ENCODE measurements at places on chromosomes 13 and 19. TPM values are rescaled to one million over a fixed set of nuclear protein-coding genes. Genes with fewer than 3 reads are reported as not detected.

KLK2 gene
- not detected for total RNA-seq

MPND gene
- 6.9 TPM for total RNA-seq

PDE4C gene
- under 0.01 TPM for total RNA-seq

ZNF724 gene
- total RNA-seq, result 5.8 TPM

- no peak for DNase-seq
Measured at GRCh38 chr19:52391135-52391534, 6.5 kb upstream of the ZNF528 start.

DNA sequence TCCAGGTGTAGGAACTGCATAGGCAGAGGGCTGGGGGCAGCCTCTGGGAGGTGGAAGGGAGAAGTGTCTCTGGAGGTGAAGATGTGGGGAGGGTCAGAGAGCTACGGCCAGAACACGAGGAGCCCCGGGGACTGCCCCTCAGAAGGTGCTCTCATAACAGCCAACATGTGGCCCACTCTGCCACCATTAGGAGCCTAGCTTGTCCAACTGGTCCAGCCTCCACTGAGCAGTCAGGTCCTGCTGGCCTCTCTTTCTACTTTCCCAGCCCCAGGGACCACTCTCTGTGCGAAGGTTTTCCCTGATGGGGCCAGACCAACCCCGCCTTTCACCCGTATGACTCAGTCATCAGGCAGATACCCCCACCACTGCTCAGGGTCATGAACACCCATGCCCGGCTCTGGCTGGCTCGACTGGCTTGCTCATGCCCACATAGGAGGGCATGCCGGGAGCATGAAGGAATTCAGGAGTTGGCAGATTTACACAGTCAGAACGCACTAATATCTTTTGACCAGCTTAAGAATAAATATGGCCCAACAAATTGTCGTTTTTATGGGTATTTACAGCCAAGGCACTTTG is 37.5 kb upstream of the C19orf12 start:
- no peak for DNase-seq
